ENCODE measurements at places on chromosomes 4 and X. TPM values are rescaled to one million over a fixed set of nuclear protein-coding genes. Genes with fewer than 3 reads are reported as not detected.

DNA sequence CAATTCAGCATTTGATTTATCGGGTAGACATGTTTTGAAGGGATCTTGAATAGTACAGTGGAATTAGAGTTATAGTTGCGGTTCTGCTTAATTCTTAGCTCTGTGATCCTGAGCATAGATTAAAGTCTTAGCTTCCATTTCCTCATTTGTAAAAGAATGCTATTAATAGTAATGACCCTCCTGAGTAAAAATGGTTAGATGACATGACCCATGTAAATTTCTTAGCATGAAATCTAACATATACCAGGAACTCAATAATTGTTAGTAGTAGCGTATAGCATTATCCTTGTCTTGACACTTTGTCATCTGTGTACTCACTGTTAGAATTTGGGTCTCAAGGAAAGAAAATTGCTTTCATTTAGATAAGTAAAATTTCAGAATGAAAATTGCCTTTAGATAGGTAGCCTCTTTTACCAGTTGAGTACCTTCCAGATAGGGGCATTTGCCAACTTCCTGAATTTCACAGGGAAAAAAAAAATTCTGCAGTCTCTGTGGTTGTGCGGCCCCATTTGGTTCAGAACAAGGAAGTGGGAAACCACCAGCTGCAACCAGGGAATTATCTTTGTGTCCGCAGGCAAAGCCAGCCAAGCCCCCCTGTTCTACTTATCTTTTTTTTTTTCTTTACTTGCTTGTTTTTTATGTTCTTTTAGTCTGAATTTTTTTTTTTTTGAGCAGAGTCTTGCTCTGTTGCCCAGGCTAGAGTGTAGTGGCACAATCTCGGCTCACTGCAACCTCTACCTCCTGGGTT lies 86.9 kb downstream of the TMEM164 start:
- DNase-seq: no peak

GRCh38 chr4:16027114-16027513 lies 56.7 kb downstream of the PROM1 start:
- DNase-seq: no peak

DNA sequence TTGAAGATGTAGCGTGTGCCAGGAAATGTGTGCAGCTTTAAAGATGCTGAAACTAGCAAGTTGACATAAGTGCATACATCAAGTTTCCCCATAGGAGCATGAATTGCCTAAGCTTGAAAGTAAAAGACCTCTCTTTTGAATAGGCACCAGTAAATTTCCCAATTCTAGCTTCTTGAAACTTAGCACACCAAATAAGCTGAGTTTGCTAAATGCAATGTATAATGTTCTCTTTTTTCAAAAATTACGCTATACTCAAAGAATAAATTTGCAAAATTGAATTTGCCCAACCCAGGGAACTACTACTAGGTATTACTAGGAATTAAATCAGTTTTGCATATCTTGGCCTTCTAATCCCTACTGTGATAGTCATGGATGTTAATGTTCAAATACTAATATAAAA lies 923.9 kb upstream of the LCORL start:
- no peak for DNase-seq

DNA sequence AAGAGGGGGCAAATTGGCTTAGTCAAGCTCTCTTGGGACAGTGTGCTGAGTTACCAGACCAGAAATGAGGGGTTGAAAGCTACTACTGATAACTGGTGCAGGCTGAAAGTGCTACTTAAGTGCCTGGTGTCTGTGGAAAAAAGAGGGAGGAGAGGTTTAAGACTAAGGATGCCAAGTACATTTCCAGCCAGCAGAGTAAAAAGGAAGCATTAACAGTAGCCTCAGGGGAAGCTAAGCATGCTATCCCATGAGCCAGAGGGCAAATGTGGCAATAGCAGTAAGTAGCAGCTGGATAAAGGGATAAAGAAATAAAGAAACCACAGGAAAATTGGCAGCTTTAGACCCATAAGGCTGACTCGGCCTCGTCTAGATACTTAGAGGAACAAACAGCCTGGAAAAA lies 196.3 kb upstream of the MAB21L2 start:
- no peak for DNase-seq

DNA sequence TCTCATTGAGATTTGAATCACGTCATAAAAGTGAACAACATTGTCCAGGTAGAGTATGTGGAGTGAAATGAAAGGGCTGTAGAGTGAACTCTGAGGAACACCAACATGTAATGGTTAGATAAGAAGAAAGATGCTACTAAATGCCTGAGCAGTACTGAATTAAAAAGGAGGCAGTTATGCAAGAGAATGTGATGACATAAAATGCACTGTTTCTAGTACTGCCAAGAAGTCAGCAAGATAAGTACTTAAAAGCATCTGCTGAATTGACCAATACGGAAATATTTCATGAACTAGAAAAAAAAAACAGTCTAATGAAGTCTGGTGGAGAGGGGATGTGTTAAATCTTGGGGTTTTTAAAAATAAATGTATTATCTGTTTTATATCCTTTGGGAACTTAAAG lies 583.8 kb upstream of the GALNT7 start:
- no peak for DNase-seq

DNA sequence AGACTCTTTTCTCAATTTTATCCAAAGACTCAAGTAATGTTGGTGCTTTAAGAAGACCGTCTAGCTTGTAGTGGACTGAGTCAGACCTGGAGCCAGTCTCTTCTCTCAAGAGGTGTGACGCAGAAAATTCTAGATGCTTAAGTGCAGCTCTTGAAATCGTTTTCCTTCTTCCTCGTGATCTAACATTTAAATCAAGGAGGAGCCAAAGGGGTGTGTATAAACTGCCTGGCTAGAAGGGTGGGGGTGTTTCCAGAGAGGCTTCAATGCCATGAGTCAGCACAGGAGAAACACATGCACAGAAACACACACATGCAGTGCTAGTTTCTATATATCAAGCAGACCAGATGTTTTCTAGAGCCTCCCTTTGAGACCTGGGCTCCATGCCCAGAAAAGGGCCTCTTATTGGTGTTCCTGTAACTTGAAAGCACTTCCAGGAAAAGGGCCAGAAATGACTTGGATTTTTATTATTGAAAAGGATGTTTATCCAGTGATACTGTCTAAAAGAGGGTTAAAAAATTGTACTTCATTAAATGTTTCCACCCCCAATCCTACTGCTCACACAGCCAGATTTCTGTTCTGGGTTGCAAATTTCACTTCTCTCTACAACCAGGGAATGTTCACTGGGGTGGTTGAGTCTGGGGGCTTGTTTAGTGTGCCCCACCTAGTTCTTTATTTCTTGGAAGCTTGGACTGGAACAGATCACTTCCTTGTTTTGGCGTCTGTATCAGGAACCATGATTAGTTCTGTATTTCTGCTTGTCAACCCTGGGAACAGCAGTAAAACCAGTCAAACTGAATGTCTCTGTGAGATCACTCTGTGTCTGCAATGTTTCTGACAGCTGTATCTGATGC lies at the start of gene CLIC2:
CLIC2 (minus strand) TSS at position 129 of the 851 bp plus-strand sequence. CDS start 187 bp downstream, outside the sequence.
- no peak for DNase-seq

DNA sequence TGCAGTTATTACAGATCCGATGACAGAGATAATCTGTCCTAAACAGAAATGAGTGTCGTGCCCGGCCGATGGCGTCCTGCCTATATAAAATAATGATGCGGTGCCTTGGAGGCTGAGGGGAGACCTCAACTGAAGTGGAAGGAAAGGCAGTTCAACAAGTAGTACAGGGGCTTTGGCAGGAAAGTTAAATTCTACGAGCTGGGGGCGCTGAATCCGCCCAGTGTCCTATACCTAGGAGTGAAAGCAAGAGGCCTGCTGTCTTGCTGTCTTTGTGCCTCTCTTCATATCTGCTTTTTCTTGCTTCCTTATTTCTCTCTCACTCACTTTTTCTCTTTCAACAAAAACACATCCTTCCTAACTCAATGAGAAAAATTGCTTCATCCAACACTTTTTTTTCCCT lies 82.2 kb upstream of the PRPS2 start:
- no peak for DNase-seq

DNA sequence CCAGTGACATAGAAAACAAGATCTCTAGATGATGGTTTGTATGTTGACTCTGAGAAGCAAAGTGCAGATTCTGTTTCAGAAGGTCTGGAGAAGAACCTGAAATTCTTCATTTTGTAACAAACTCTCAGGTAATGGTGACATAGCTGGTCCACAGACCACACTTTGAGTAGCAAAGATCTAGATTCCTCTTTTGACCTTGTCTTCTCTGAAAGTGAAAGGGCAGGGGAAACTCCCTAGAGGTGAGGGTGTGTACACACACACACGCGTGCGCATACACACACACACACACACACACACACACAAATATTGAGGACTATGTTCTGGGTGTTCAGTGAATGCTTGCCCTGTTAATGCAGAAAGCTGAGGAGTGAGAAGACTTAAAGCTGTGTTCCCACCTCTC lies 110.1 kb downstream of the NHSL2 start:
- DNase-seq: no peak

GRCh38 chr4:180240670-180241069 lies 2002.5 kb upstream of the TENM3 start:
- DNase-seq: no peak

- no peak for DNase-seq
Measured at GRCh38 chr4:94763500-94763899, 5.7 kb downstream of the BMPR1B start.

DNA sequence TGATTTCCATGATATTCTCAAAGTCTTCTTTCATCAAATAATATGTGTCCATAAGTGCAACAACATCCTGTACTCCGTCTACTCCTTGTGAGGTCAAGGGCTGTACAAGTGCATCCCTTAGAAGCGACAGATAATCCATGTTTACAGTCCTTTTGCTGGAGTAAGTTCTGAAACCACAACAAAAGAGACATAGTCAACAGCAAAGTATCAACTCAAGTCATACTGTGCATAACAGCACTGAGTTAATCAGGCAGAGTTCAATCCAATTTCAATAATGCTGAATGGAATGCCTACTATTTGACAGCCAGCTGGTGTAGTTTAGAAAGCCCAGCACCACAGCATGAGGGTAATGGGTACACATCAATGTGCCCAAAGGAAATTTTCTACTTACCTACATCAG lies 74.5 kb downstream of the RFC1 start:
- no peak for DNase-seq

- DNase-seq: no peak
Measured at GRCh38 chr4:75995727-75996126, 5.0 kb upstream of the SDAD1 start.

The CXCL6 gene
- total RNA-seq: not detected

The CHRNA9 gene
- total RNA-seq: not detected

The MAGEA12 gene
- 1.1 TPM for total RNA-seq

The TLR6 gene
- not detected for total RNA-seq

The CWH43 gene
- total RNA-seq: not detected

The MAB21L2 gene
- total RNA-seq: 3.4 TPM

The TMEM131L gene
- total RNA-seq: 60.2 TPM

The AREG gene
- not detected for total RNA-seq
